Activated B cell treated with CpG ODN at 0.5 μM for 24 hours (primary cell): ENCODE measurements at places on chromosomes 1 and 21.

DNA sequence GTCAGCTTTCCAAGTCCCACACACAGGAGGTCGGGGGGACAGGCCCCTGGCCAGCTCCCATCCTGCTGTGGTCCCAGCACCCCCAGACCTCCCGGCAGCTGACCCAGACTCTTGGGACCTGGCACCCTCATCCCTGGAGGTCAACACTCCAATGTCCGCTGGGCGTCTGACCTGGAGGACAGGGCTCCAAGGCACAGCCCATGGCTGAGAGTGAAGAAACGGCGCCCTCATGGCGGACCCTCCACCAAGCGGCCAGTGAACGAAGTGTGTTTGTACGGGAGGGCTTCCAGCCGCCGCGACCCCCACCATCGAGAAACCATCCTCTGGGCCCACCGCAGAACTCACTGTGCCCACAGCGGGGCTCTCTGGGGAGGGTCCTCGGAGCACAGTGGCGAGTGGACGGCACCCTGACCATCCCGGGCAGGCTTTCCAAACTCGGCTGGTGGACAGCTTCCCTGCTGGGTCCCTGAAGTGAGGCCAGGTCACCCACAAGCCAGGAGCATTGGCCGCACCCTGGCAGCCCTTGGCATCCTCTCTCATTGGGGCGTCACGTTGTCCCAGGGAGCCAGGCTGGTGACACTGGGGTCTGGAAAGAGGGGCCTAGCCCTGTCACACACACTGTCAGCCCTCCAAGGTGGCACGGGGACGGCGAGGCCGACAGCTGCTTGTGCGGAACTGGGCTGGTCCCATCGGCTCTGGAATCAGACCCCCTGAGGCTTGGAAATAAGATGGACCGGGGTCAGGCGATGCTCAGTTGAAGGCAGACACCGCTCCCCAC, 47.8 kb upstream of the COL6A2 start:
- no peak for DNase-seq

DNA sequence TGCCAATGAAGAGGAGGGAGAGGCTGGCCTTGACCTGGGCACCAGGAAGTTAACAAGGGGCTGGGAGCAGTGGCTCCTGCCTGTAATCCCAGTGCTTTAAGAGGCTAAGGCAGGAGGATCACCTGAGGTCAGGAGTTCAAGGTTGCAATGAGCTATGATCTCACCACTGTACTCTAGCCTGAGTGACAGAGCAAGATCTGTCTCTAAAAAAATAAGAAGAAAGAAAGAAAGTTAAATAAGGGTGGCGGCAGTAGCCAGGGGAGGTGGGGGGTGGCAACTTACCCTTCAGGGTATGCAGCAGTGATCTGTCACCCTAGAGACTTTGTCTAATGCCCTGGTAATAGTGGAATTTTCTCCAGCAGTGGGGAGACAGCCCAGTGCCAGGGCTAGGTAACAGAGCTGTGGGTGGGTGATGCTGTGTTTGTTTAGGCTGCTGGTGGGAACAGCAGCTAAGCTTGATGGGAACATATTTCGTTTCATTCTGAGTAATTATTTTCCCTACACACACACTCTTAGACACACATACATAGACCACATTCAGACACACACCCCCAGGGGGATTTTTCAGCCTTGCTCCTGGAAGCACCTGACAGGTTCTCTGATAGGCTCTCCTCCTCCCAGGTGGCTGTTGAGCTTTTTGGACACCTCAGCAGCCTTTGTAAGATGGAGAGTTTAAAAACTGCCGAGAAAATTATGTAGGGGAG, 11.3 kb upstream of the SYT6 start:
- no peak for DNase-seq

DNA sequence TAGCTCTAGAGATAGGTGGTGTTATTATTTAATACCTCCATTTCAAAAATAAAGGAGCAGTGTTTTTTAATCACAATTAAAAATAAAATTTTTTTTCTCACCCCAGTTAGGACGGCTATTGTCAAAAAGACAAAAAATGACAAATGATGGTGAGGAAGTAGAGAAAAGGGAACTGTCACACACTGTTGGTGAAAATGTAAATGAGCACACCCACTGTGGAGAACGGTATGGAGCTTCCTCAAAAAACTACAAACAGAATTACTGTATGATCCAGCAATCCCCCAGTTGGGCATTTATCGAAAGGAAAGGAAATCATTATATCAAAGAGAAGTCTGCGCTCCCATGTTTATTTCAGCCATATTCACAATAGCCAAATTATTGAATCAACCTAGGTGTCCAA, 148.7 kb upstream of the NR5A2 start:
- DNase-seq: no peak

- DNase-seq: no peak
These were observed 153.6 kb downstream of the CNIH3 start for GRCh38 chr1:224769452-224770335.

DNA sequence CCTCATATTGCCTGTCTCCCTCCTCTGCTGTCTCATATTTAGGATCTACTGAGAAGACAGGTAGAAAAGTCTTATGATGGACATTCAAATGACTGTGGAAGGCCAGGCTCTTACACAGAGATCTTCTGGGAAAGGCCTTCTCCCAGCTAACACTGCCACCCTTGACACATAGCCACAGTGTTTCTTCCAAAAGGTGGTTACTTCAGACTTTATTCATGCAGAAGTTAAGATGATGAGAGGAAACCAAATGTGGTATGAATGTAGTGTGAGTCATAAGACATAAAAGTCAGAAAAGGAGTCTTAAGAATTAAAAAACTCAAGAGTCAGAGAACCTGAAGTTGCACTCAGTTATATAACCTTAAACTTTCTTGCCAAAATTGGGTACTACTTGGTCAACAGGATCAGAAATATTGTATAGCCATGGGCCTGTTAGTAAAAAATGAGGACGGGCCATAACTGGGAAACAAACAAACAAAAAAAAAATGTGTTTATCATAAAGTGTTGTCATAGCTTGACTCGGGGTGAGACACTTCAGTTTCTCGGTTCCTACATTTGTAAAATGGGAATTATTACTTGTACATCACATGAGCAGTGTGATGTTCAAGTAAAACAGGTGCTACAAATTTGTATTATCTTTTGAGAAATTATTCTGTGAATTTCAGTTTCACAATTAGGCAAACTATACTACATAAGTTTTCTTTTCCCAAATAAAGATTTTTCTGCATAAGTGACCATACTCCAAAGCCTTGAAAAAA, 1.2 kb upstream of the DENND1B start:
- DNase-seq: no peak

DNA sequence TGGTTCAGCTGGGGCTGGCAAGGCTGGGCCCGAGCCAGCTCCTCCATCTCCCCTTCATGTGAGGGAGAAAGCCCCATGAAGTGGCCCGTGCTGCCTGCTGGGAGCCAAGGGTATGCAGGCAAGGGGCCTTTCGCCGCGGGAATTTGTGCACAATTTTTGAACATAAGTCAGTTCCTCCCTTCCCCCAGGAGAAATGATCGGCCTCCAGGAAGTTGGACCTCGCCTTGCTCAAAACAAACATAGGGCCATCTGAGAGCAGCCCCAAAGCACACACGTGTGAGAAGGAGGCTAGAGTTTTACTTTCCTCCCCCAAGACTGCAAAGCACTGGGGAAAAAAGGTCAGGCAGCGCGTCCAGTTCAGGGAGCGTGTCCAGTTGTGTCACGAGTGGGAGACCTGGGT, 64.7 kb downstream of the PRDM16 start:
- DNase-seq: no peak

DNA sequence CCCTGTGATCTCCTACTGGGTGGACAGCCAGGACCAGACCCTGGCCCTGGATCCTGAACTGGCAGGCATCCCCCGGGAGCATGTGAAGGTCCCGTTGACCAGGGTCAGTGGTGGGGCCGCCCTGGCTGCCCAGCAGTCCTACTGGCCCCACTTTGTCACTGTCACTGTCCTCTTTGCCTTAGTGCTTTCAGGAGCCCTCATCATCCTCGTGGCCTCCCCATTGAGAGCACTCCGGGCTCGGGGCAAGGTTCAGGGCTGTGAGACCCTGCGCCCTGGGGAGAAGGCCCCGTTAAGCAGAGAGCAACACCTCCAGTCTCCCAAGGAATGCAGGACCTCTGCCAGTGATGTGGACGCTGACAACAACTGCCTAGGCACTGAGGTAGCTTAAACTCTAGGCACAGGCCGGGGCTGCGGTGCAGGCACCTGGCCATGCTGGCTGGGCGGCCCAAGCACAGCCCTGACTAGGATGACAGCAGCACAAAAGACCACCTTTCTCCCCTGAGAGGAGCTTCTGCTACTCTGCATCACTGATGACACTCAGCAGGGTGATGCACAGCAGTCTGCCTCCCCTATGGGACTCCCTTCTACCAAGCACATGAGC, 17.2 kb upstream of the SLC25A44 start:
- DNase-seq: no peak

DNA sequence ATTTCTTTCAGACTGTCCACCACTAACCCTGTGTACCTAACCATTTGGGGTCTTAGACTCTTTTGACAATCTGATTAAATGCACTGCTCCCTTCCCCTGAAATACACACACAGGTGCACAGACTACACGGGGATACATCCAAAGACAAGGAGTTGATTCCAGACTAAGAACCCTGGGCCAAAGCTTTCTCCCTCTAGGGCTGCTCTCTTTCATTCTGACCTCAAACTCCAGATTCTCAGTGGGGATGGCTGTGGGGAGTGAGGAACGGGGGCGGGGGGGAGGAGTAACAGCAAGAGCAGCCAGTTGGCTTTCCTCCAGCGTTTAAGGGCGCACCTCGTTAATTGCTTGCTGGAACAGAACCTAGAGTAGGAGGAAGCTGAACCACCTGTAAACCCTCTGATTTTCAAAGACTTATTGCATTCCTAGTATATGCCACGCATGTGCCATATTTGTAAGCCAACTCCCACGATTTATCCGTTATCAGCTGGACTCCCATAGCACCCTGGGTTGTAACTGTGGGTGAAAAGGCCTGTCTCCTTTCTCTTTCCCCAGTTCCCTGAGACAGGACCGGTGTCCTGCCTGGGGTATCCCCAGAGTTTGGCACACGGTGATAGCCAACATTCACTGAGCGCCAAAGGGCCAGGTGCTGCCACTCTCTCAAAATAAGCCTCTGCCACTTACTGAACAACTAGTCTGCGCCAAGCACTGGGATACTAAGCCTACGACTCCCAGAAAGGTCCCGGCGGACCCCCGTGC, 920 bp downstream of the MTHFR start:
- no peak for DNase-seq

DNA sequence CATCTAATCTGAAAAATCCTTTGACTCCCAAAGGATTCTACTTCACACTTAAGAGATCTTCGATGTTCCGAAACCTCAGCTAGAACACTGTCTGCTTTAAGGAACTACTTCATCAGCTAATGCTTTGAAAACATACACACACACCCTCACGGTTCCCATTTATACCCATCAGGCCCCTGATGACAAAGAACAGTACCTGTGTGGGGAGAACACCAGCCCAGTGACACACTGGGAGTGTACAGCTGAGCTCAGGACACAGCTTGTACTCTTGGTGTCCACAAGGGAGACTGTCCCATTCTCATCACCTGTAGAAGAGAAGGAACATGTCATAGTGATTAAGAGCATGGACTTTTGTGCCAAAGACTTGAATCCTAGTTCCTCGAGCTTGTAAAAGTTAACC, 6.6 kb downstream of the WDR77 start:
- no peak for DNase-seq

GRCh38 chr1:46333300-46334029, 7.1 kb upstream of the NSUN4 start:
- DNase-seq: no peak

DNA sequence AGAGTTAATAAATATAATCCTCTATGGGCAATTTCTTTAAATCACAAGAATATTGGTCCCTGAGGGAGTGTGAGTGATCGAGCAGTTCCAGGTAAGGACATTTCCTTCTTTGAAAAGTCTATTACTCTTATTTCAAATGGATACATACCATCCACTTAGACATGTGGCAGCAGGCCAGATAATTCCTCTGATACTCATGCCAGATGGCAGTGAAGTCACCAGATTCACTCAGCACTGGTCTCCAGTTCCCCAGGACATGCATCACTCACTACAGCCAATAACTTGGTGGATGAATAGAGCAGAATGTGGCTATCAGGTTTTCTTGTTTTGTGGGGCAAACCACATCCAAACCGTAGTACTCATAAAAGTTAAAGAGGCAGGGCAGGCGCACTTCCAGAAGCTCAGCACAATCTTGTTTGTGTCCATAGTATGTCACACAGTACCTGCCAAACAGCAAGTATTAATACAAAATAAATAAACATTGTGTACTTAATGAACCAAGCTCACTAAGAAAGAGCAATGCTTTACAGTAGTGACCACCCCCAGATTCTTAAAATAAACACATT, 74.2 kb upstream of the CD53 start:
- DNase-seq: no peak

- no peak for DNase-seq
These were observed 25.5 kb downstream of the TNR start for GRCh38 chr1:175717610-175718540.

DNA sequence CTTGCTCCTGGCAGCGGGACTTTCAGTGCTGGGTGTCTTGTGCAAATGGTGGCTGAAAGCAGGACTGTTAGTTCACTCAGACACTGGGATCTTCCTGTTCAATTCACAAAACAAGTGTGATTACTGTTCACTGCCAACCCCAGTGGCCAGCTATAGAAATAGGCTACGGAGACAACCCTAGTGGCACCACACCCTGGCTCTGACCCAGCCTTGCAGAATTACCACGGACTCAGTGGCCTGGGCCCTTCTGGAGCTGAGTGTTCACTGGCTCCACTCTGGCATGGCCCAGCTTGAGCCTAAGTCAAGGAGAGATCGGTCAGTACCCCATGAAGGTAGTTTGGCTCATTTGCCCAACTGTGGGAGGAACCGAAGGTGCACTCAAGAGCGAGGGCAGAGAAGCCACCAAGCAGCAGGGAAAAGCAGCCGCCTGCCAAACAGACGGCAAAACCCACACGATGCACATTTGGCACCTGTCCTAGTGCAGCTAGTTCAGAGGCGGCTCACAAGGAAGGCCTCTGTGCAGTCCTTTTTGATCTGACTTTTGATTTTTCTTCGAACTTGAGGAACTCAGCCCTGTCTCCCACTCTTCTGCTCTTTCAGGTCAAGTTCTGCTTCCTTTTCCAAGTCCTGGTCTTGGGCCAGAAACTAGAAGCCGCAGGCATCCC, 5.9 kb downstream of the KIAA2013 start:
- DNase-seq: no peak

- DNase-seq: no peak
These were observed 295.9 kb downstream of the NTNG1 start for GRCh38 chr1:107436552-107437241.

DNA sequence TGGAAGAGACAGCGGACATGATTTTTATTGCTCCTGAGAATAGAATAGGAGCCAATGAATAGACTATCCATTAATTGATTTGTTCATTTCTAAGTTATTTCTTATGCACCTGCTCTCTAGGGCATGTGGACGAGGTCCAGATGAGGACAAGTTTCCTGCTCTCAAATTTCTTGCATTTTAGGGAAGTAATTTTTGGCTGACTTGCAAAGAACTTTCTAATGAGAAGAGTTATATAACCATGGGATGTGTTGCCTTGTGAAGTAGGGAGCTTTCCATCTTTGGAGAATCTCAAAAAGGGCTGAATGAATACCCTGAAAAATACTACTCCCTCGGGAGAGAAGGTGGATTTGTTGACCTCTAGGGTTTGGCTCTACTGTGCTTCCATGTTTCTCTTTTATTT, 243.0 kb downstream of the KIF26B start:
- DNase-seq: no peak

GRCh38 chr1:11414926-11415538, 63.9 kb upstream of the DISP3 start:
- no peak for DNase-seq
